ENCODE measurements at places on chromosomes 4 and X. TPM values are rescaled to one million over a fixed set of nuclear protein-coding genes. Genes with fewer than 3 reads are reported as not detected.

ADH1C gene
- not detected for total RNA-seq

JADE1 gene
- total RNA-seq: 19.0 TPM

GLRA3 gene
- not detected for total RNA-seq

ANXA10 gene
- 4.1 TPM for total RNA-seq

UVSSA gene
- total RNA-seq: 4.9 TPM

FAAH2 gene
- total RNA-seq: 0.13 TPM

MAGEA2 gene
- 0.13 TPM for total RNA-seq

NIPAL1 gene
- 0.83 TPM for total RNA-seq

PCDH7 gene
- total RNA-seq: 0.09 TPM

PF4V1 gene
- not detected for total RNA-seq

KIAA1210 gene
- total RNA-seq: not detected

ALPK1 gene
- 2.2 TPM for total RNA-seq

ERVMER34-1 gene
- total RNA-seq: 0.45 TPM

TAF9B gene
- 13.6 TPM for total RNA-seq

PABPC4L gene
- total RNA-seq: 0.09 TPM

FRAS1 gene
- total RNA-seq: 1.8 TPM

MGARP gene
- total RNA-seq: 0.83 TPM

DACH2 gene
- not detected for total RNA-seq

MSN gene
- total RNA-seq: 269 TPM

RPL36A gene
- 2,402 TPM for total RNA-seq

TMPRSS11B gene
- not detected for total RNA-seq

AMBN gene
- total RNA-seq: not detected

ATP2B3 gene
- 0.05 TPM for total RNA-seq

Data from A549 treated with CORT108297 at 1 μM for 4 hours (cell line).